K562 (cell line): ENCODE measurements at places on chromosomes 5 and 9.

DNA sequence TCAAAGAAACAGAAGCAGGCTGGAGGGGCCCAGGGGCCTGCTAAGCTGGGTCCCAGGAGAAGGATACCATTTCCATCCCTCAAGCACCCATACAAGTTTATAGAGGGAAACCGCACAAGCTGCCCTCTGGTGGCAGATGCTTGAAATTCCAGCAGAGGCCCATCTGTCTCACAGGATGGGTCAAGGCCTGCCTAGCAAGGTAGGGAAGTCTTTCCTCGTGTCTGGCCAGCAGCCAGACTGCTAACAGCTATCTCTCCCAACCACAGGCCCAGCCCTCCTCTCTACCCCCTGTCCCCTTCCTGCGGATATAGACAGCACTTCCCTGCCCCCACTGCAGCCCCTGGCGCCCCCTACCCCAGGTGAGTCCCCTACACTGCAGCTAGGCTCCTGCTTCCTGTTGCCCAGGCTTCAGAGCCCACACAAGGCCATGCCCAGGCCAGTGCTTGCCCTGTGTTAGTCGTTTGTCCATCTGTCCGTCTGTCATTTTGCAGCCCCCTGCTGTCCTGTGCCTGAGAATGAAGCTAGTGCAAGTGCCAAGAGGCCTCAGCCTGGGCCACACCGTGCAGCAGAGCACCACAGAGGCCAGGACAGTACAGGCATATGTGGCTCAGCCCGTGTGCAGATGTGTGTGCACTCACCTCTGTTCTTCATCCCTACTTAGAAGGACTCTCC, 26.2 kb downstream of the TCF7 start:
- peak; percentile 81 for DNase-seq

DNA sequence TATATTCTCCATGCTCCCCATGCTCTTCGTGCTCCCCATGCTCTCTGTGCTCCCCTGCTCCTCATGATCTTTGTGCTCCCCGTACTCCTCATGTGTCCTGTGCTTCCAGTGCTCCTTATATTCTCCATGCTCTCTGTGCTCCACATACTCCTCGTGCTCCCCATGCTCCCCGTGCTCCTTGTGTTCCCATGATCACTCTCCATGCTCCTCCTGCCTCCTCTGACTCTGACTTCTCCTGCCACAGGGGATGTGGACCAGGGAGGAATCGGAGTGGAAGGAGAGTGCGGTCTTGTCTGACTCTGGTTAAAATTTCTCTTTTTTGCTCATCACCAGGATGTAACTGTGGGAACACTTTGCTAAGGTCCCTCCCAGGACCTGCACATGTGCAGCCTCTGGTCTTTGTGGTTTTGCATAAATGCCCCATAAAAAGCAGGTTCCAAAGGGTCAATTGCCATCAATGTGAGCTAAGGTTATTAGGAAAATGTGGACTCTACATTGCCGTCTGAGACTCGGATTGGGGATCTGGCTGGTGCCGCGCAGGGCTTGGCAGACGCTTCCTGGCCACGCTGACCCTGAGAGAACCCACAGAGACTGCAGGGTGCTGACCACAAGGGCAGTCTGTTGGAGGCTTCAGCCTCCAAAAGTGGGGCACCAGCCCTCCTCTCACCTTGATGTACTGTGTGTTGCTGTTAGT, 52.5 kb downstream of the TRIP13 start:
- no peak for DNase-seq

DNA sequence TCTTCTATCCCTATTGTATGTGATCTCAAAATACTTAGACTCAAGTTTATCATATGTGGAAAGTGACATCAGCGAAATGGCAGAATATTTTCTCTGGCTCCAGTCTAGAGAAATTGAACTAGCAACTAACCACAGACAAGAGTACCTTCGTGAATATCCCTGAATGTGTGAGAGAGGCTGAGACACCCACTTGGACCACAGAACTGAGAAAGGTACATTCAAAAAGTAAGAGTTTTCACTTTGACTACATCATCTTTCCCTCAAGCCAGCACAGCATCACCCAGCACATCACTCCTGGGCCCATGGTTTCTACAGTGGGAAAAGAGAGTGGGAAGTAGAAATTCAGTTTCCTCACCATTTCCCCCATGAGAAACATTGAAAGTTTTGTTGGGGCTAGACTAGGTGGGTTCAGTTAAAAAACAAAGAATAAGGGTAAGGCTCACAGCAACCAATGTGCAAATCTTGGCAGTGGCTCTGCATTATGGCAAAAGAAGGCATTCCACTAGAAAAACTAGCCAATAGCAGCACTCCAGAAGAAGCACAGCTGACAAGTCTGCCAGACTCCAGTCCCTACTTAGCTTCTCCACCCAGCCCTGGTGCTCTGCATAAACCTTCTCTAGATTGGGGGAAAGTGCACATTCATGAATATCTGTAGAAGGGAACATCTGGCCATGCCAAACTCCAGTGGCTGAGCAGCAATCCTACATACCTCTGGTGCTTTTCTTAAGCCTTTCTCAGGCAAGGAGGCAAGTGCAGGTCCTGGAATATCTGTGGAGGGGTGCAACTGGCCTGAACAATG, 225.6 kb upstream of the VLDLR start:
- no peak for DNase-seq

DNA sequence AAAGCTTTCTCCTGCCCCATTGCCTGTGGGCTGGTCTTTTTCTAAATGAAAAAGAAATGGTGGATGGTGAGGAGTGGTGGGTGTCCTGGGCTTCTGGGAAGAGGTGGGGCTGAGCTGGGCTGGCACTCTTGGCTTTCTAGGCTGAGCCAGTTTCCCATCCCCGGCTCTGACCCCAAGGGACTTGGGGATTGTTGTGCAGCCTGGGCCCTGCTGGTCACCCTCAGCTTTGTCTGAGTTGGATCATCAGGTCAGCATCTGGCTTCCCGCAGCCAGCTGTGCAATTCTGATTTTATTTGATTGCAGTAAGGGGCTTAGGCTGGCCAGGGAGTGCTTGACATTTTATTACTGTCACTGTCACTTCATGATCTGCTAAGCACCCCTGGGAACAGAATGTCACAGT, 25.3 kb downstream of the GLRA1 start:
- DNase-seq = no peak

- DNase-seq = no peak
These were observed 86.5 kb downstream of the HMCN2 start for GRCh38 chr9:130352081-130352480.

- DNase-seq = no peak
These were observed 850.5 kb downstream of the NR2F1-AS1 start for GRCh38 chr5:92730486-92730885.

- DNase-seq = no peak
These were observed 30.0 kb downstream of the TGFBR1 start for GRCh38 chr9:99134893-99135341.

- no peak for DNase-seq
These were observed 372.0 kb downstream of the ARHGEF28 start for GRCh38 chr5:73997960-73998359.

DNA sequence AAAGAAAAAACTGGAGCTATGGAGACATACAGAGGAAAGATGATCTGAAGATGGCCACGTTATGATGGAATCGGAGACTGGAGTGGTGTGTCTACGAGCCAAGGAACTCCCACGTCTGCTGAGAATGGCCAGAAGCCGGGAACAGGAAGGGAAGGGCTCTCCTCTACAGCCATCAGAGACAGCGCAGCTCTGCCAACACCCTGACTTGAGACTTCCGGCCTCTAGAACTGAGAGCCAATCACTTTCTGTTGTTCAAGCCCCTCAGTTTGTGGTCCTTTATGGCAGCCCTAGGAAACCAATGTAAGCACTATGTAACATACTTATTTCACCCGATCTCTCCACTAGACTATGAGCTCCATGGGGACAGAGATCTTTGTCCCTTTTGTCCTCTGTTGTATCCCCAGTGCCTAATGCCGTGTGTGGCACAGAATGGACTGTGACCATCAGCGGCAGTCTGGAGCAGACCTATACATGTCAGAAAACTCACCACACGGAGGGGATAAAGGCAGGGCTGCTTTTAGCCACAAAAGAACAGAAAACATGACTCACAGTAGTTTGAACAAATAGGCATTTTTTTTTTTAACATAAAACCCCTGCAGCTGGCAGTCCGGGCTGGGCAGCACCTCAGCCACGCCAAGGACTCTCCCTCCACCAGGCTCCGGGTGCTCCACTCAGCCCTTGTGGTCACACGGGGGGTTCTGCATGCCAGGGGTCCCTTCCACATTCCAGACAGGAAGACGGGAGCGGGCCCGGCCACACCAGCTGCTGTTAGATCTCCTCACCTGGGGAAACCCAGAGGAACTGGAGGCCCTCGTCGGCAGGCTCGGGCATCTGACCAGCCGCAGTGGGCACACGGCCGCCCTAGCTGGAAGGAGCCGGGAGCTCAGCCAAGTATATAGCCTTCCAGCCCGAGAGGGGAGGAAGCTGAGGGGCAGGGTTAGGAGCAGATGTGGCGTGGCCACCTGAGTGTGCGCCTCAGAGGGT, 16.1 kb upstream of the MXD3 start:
- DNase-seq = no peak

DNA sequence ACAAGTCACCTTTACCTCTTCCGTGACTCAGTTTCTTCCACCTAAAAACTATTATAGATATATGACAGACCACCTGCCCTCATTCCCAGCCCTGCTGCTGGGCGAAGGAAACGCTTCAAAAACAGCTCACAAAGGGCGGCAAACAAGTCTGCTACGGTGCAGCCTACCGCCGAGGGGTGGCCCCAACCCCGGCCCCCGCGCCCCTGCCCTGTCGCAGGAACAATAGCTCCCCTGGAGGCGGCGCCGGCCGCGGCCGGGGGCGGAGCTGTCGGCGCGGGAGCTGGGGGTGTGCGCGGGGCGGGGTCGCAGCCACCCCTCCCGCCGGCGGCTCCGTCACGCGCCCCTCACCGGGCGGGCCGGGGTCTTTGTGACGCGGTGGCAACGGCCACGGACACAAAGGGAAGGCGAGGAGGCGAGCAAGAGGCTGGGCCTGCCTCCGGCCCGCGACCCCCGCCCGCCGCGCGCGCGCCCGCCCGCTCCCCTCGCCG, at the start of gene TMEFF1:
Gene TMEFF1, plus strand, starts transcription at position 362 of the 488 bp plus-strand sequence. CDS start 396 bp downstream, outside the sequence.
- peak; percentile 89 for DNase-seq

DNA sequence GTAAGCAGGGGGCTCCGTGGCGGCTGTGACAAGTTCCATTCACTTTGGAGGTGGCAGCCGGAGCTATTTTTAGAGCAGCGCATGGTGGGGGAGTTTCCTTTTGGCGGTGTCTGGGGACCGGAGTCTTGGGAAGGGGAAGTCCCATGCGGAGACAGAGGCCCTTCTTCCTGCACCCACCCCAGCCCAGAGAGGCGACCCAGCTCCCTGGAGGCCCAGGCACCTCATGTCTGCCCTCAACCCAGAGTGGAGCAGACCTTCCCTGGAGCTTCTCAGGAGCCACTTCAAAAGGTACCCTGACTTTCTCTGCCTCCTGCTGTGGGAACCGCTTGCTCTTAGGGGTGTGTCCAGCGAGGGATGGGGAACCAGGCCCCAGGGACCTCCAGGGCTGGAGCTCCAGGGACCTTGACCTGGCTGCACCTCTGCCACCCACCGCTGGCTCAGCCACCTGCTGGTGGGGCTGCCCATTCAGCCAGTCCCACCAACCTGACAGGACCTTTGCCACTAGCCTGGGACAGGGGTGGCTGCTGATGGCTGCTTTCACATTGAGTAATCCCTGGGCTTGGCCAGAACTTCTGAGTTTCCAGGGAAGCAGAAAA, 34.1 kb downstream of the NEK6 start:
- DNase-seq = no peak

DNA sequence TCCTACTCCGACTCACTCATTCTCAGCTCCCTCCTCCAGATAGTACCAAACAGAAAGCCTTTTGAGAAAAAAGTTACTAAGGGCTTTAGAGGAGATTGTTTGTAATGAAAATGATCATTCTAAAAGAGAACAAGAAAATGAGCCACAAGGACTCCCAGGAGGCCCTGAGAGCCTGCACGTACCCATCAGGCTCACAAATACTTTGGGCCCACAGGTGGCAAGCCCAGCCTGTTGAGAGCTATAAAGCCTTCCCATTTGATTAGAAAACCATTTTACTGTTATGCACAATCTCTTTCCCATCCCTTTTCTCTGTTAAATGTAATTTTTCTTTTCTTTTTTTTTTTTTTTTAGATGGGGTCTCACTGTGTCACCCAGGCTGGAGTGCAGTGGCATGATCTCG, 136.1 kb downstream of the LHFPL2 start:
- no peak for DNase-seq

DNA sequence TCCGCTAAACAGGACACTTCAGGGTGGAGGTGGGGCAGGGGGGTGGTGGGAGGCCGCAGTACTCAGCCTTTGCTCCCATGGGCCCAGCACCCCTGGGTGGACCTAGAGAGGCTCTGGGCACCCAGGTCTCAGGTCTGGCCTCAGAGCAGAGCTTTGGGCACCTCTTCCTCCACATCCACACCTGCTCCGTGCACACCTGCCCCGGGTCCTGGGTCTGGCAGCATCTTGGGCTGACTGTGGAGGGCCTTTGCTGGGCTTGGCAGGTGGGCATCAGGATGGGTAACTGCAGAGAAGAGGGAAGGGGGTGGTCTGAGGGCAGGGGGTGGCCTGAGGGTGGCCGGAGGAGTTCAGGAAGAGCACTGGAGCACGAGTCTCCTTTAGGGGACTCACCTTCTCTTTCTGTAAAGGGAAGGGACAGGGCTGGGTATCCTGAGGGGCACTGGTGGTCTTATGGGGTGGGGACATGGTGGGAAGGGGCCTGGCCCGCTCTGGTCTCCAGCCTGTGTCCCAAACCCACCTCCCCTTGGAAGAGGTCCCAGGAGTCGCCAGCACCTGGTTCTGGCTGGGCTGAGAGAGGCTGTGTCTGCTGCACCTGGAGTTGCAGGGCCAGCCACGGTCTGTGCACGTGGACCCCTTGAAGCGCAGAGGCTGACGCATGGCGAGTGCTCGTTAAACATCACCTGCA, 106.7 kb upstream of the IER5L start:
- DNase-seq = no peak

GRCh38 chr9:90088434-90088833, 483.6 kb downstream of the GADD45G start:
- no peak for DNase-seq

- DNase-seq = no peak
These were observed 152.6 kb upstream of the MSX2 start for GRCh38 chr5:174571662-174572397.

- DNase-seq = peak; percentile 84
These were observed 12.1 kb downstream of the GALNT10 start for GRCh38 chr5:154202379-154203260.

DNA sequence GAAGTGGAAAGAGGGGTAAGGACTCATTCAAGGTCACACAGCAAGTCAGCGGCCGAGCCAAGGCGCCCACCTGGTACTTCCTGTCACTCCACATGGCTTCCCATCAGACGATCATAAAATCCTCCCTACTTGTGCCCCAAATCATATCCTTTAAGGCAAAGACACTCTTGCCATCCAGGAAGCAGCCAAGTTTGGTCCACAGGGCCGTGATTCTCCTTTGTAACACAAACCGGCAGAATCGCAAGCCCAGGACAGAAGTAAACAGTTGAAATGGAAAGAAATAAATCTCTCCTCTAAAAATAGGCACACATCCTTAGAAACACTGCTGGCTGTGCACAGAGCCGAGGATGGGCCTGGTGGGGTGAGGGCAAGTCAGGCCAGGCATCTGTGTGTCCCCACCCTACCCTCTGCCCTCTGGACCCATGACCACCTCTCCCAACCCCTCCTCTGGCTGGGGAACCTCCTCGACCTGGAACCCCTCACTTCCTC, 30.5 kb downstream of the TMOD1 start:
- no peak for DNase-seq
